ENCODE measurements at places on chromosomes 16 and 17.
A peak's percentile ranks its signal among the peaks of the same experiment; 100 is the strongest.

DNA sequence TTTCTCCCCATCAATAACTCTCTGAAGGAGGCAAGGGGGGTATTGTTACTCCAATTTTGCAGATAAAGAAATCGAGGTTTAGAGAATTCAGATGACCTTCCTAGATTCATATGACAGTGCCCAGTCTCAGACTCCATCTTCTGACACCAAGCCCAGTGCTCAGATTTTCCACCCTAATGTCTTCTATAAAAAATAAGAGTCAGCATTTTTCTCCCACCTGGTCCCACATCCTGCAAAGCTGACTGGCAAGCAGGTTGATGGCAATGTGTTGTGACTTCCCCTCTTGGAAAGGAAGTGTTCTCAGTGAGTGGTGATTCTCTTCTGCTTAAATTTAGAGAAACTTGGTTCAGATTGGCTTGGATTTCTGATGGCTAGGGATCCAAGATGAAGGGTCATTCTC, 129.4 kb downstream of the SOX9 start:
- DNase-seq = no peak

DNA sequence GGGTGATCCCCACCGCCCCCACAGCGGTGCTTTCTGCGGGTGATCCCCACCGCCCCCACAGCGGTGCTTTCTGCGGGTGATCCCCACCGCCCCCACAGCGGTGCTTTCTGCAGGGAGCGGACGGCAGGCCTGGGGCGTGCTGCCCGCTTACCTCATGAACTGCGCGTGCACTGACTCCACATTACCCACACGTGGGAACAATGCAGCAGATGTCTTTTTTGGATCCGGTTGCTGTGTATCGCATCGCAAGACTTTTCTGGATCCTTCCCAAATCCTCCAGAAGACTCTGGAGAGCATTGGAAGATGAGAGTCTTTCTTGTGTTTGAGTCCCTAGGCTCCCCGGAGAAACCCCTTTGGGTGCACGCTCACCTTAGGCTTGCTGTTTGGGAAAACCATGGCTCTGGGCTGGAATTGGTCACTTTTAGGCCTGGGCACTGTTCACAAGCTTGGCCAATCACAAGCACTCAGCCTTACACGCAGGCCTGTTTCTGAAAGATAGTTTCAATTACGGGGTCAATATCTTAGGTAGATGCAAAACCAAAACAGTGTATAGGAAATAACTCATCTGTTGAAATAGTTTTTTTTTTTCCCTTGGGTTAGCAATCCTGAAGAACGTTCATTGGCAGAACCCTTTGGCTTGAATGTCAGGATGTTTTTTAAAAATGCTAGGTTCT, 201.8 kb downstream of the RPTOR start:
- DNase-seq = no peak

DNA sequence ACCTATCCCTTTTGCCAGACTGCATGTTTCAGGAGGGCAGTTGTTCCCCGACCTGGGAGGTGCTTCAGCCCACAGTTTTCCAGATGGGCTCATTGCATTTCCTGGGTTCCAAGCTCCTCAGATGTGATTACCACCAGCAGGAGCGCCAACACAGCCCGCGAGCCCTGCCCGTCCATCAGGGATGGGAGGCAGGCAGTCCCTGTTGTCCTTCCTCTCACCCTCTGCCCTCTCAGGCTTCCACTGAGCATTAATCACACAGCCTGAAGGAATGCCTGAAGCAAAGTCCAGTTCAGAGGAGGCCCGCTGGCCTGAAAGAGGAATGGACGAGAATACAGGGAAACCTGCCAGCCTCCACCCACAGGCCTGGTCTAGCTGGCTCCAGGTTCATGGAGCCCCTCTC, 256.3 kb upstream of the SDK2 start:
- no peak for DNase-seq

DNA sequence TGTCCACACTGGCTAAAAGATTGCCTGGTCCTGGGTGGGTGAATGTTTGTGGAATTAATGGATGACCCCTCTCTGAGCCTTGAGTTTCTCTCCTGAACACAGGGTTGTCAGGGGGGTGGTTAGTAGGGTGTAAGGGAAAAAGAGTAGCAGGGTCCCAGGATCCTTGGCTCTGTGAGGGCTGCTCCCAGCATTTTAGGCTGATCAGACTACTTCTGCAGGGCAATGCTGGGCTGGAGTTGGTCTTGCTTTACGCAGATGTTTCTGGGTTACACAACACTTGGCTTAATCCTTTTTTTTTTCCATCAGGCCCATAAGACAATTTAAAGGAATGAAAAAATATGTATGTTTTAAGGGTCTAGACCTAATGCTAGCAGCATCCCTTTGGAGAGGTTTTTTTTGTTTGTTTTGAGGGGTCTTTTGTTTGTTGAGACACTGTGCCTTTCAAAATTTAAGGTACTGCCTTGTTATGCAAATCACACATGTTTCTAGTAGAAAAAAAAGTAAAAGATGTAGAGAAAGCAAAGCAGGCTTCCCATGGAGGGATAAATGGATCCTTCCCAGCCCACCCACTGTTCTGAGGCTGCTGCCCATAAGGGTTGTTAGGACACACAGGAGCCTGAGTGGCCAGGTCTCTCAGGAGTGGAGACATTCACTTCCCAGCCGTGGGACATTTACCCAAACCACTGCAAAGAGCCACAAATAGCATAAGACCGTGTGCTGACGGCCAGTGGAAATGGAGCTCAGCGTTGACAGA, 225.6 kb upstream of the HSBP1 start:
- no peak for DNase-seq

- DNase-seq = no peak
Observed at GRCh38 chr16:31423801-31424200, 4.4 kb downstream of the COX6A2 start.

- DNase-seq = no peak
Observed at GRCh38 chr17:63842173-63842539, 329 bp downstream of the SMARCD2 start.

- DNase-seq = no peak
Observed at GRCh38 chr16:15857724-15858560, 1.1 kb upstream of the MYH11 start.

DNA sequence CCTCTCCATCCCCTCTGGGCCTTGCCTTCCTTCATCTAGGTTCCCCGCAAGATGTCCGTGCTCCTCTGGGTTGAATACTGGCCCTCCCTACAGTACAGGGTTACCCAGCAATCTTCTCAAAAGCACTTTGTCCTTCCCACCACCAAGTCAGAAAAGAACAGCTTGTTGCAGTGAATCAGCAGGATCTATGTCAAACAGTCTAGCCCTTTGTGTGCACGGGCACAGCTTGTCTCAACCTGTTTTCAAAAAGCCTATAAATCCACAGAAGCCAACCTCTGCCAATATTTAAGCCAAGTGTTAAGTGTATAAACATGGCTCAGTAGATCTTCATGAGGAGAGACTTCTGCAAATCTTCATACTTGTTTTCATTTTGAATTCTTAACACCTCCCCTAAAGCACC, 25.2 kb downstream of the C17orf67 start:
- DNase-seq = no peak

DNA sequence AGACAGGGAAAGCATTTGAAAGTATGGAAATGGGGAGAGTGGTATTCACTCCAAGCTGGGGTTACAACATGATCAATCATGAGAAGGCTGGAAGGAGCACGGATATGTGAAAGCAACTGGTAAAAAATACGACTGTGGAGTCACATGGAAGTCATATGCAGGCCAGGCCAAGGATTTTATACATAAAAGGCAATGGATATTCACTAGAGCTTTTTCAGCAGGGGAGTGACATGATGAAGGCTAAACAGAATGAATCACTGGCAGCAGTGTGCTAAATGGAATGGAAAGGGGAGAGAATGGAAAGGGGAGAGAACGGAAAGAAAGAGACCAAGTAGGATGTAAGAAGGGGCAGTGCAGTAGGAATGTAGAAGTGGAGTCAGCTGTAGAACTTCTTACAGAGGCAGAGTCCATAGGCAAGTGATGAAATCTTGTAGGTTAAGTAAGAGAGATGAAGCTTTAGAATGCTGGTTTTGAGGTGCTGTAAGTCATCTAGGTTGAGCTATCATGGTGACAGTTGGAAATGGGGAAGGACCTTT, 13.0 kb upstream of the NETO2 start:
- DNase-seq = no peak

- no peak for DNase-seq
Observed at GRCh38 chr16:1550069-1550468, 16.6 kb downstream of the TMEM204 start.

DNA sequence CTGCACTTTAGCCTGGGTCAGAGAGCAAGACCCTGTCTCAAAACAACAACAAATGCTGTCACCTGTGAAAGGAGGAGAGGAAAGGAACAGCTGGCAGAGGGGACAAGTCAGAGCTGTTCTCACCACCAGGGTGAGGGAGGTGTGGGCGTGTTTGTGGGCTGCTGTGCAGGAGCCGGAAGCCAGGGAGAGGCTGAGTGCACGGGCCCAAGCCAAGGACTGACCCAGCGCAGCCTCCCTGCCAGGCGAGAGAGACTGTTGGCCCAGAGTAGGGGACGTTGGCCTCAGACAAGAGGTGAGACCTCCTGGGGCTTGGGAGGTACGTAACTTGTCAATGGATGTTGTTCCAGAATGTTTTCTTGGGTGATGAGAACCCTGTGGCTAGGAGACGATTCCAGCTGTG, 10.7 kb downstream of the SPNS2 start:
- DNase-seq = no peak

GRCh38 chr17:50117202-50118051, 12.5 kb downstream of the SAMD14 start:
- DNase-seq = peak; percentile 31

DNA sequence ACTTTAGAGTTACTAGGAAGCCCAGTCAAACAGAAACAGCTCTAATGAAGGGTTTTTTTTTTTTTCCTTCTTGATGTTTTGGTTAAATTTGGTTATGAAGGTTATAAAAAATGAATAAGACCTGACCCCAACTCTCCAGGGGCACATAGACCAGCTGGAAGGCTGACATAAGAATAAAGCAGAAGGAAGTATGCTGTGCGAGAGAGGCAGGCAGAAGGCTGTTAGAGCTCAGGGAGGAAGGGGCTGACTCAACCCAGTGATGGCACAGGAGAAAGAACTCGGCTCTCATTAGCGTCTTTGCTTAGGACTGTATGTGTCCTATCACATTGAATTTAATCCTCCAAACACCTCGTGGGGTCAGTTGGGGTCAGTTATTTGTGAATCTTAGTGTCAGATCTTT, 474.6 kb downstream of the PMP22 start:
- DNase-seq = no peak

- no peak for DNase-seq
Observed at GRCh38 chr17:54864636-54865356, 35.9 kb upstream of the TOM1L1 start.

DNA sequence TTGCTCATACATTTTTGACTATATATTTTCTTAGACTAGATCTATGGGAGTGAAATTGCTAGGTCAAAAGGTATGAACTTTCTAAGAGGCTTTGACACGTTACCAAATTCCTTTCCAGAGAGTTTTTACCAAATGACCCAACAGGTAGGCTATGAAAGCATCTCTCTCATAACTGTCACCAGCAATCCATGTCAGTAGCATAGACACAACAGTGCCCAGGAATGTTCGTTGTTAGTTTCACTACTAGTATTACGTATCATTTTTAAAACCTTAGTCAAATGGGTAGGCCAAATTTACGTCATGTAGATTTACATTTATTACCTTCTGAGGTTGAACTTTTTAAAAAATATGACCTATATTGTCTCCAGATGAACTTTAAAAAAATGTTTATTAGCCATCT, 66.8 kb downstream of the MARCHF10 start:
- no peak for DNase-seq

- DNase-seq = no peak
Observed at GRCh38 chr17:21218101-21218500, 4.1 kb upstream of the TMEM11 start.

- no peak for DNase-seq
Observed at GRCh38 chr17:79463421-79464317, 147.2 kb downstream of the RBFOX3 start.

DNA sequence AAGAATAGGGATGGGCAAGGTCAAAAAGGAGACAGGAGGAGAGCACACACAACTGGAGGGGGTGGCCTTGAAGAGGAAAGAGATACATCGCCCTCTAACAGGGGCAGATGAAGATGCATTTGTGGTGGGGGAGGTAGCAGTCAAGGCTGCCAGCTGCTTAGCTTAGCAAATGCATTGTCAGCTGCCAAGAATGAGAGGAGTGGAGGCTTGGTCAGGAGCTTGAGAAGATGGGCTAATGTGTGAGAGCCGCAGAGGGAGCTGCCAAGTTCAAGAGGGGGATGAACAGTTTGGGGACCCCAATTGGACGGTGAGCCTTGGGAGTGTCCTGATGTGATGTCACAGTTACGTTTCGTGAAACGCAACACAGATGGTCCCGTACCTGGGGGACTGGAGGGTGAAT, 28.9 kb upstream of the GNA13 start:
- DNase-seq = no peak

GRCh38 chr17:41251261-41251660, 1.8 kb downstream of the KRTAP9-4 start:
- no peak for DNase-seq

GRCh38 chr16:81632392-81633146, 146.5 kb upstream of the PLCG2 start:
- DNase-seq = peak; percentile 75

DNA sequence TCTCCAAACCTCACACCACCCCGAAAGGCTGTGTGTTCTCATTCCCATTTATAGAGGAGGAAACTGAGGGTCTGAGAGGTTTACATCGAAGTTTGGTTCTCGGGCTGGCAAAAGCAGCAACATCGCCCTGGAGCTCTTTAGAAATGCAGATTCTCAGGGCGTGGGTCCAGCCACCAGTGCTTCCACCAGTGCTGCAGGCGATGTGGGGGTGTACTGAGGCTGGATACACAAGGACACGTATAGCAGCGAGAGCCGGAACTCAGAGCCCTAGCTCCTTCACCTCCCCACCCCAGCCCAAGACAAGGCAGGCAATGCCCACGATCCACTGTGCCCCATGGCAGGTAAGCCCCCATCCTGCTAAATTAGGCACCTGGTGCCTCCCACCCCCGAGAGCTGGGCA, 5.9 kb downstream of the GPRC5B start:
- no peak for DNase-seq

DNA sequence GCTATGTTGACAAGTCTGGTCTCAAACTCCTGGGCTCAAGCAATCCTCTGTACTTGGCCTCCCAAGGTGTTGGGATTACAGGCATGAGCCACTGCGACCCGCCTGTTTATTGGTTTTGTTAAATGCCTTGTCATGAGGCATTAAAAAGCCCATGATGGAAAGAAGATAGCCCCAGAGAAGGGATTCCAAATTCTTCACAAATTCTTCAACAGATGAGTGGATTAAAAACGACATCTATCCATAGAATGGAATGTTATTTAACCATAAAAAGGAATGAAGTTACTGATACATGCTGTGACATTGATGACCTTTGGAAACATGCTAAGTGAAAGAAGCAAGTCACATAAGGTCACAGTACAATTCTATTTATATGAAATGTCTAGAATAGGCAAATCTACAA, 4.7 kb downstream of the SGF29 start:
- DNase-seq = no peak

- no peak for DNase-seq
Observed at GRCh38 chr16:77531752-77532151, 96.9 kb upstream of the ADAMTS18 start.

DNA sequence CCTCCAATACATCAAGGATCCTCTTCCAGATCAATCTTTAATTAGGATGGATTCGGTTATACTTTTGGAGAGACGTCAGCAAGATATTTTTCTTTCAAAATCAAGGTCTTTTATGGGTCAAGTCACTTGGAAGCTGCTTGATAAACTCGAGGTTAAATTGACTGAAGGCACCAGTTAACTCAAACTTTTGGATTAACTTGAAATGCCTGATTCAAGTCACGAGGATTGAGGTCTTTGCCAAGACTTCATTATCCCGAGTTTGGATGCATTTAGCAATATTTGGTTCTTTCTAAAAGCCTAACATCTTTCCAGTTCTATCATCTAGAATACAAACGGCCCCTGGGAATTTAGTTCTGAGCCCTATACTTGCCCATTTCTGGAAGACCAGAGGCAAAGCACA, 82.9 kb downstream of the MYH11 start:
- DNase-seq = no peak

Measured in LoVo (cell line).